Stimulated activated CD8-positive, alpha-beta memory T cell treated with anti-CD3 and anti-CD28 coated beads, Interleukin-7, amount 100 ng/mL, for 1 hour (primary cell): ENCODE measurements at places on chromosomes 16 and 17.

GRCh38 chr17:11278992-11279270 lies 37.9 kb downstream of the SHISA6 start:
- DNase-seq: no peak

DNA sequence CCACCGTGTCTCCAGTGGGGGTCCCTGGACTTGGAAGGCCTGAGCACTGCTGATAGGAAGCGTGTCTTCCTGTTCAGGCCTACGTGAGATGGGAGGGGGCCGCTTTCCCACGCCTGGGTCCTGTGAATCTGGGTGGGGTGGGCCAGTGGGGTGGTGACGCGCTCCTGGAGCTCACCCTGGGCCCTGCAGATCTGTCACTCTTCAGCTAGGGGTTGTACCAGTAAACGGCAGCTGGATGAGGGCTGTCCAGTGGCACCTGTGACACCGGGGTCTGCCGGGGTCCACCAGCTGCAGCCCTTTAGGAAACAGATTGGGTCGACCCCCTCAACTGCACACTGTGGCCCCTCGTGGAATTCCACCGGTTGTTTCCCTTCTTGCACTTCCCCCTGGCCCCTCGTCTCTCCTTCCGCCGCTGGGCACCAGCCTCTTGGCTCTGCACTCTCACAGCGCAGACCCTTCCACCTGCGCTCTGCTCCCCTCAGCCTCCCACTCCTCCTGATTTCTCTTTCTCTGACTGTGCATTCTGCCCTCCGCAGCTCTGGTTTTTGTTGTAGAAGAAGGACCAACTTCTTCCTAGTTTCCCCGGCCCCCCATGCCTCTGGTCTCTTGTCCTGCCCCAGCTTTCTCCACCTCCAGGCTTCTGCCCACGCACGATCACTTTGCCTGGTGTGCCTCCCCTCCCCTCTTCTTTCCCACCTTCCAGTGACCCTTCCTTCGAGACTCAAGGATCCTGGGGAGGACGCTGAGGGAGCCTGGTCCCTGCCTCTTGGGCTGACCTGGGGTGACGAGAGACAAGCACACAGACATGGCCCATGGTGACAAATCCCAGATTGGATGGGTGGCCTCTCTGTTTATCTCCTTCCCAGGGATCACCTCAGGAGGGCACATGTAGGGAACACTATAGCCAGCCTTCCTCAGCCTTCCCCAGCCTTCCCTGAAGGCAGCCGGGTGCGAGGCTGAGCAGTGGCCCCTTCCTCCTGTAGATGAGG lies 4.8 kb downstream of the MRC2 start:
- DNase-seq: no peak

DNA sequence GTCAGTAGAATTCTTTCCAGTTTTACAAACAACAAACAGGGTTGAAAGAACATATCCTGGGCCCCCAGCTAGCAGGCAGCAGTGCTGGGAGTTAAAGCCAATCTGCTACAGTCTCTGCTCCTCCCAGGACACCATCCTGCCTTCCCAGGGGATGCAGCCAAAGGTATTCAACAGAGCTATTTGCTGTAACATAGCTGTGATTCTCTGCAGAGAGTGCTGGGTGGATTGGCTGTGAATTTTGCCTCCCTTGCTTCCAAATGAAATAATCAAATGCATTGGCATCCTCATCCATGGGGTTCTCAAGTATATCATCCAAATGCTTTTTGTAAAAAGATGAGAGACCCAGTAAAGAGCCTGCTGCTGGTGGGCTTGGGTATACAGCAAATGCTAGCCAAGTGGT lies 124.3 kb downstream of the NPIPB5 start:
- no peak for DNase-seq

GRCh38 chr17:55451203-55451641 lies 29.6 kb upstream of the MMD start:
- no peak for DNase-seq

GRCh38 chr17:4998027-4998731 lies 429 bp downstream of the KIF1C start:
- no peak for DNase-seq

GRCh38 chr17:68425979-68426378 lies 31.3 kb downstream of the WIPI1 start:
- no peak for DNase-seq

- no peak for DNase-seq
These were observed 1153.9 kb downstream of the CDH11 start for GRCh38 chr16:63967966-63968365.

GRCh38 chr17:21387616-21388015 lies 11.5 kb downstream of the KCNJ12 start:
- no peak for DNase-seq

GRCh38 chr17:16027708-16028584 lies 28.3 kb downstream of the TTC19 start:
- DNase-seq: no peak

GRCh38 chr16:55091871-55092230 lies 161.2 kb downstream of the IRX5 start:
- no peak for DNase-seq

GRCh38 chr17:75269844-75270217 lies 1.2 kb downstream of the MIF4GD start:
- DNase-seq: no peak
